ENCODE measurements at places on chromosomes 11 and 22.
A peak's percentile ranks its signal among the peaks of the same experiment; 100 is the strongest.

GRCh38 chr22:49102367-49102766 lies 725.3 kb downstream of the BRD1 start:
- no peaks in the 10 kb centered on the region for H3K4me1 ChIP-seq
- H3K27me3 ChIP-seq = no peaks in the 10 kb centered on the region
- no peak for DNase-seq

DNA sequence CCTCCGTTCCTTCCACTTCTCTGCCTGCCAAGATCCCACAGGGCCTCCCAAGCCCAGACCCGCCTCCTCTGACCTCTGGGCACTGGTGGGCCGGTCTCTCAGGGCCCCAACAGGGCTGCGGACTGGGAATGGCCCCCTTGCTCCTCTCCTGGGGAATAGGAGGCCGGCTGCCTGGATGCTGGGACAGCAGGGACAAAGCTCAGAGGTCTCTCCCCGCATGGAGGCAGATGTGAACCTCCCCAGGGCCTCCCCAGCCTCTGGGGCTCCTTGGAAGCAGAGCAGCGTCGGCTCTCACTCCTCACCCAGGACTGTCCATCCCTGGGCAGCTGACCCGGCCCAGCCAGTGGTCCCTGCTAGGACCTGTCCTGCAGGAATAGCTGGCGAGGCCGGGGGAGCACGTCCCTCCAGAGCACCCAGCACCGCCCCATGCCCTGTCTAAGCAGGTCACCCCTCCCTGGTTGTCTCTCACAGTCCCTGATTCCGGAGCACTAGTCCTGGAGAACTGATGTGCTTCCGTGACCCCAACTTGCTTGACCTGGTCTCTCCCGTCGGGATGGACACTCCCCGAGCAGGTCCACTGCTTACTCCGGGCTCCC lies 85.8 kb downstream of the RTL6 start:
- no peak overlapping the region for H3K4me3 ChIP-seq
- peaks cover 10% of the 10 kb centered on the region for H3K27me3 ChIP-seq
- H3K27ac ChIP-seq = no peak overlapping the region
- no peak for DNase-seq
- no peaks in the 10 kb centered on the region for H3K36me3 ChIP-seq

- H3K36me3 ChIP-seq = no peaks in the 10 kb centered on the region
- no peak overlapping the region for H3K27ac ChIP-seq
- H3K27me3 ChIP-seq = no peaks in the 10 kb centered on the region
- H3K4me3 ChIP-seq = no peak overlapping the region
Observed at GRCh38 chr11:103585911-103586310, 450.5 kb upstream of the DDI1 start.

DNA sequence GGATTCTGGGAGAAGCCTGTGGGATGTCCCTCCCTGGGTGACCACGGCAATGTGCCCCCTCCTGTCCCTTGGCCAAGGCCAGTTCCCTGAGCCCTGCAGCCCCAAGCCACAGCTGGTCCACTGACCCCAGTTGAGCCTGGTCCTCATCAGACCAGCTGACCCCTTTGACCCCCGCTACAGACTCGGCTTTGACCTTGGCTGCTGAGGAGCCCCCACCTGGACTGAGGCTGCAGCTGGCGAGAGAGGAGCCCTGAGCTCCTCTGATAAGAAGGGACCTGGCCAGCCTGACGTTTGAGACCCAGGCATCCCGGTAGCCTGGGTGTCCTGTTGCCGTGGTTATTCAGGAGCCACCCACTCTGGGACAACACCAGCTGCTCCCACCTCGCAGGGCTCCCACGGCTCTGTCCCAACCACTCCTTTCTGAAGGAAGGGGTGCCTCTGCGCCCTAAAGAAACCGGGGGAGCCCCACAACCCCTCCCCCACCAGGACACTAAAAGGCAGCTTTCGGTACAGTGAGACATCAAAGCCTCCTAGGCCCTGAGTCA lies 3.0 kb downstream of the ASCL2 start:
- H3K27ac ChIP-seq = no peak overlapping the region
- peak; percentile 55 for DNase-seq
- peaks cover 19% of the 10 kb centered on the region for H3K4me1 ChIP-seq

DNA sequence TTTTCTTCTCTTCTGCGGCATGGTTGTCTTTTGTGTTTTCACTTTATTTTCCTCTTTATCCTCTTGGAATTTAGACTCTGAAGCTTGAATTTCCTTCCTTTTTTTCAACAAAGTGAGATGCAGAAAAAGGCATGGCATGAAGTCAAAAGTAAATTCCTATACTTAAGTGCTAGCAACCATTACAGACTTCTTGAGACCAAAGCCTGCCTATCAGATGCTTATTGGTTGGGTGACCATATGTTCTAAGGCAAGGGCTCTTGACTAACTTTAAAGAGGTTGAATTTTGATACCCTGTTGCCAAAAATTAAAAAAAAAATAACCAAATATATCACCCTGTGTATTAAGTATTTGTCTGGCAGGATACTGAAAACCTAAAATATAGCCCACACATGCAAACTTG lies 237.4 kb downstream of the TMEM135 start:
- DNase-seq = no peak
- H3K27me3 ChIP-seq = no peaks in the 10 kb centered on the region
- no peaks in the 10 kb centered on the region for H3K36me3 ChIP-seq
- H3K27ac ChIP-seq = no peak overlapping the region

- no peak overlapping the region for H3K27ac ChIP-seq
- peaks cover 18% of the 10 kb centered on the region for H3K36me3 ChIP-seq
- H3K27me3 ChIP-seq = no peaks in the 10 kb centered on the region
- H3K4me3 ChIP-seq = no peak overlapping the region
- no peak for DNase-seq
Observed at GRCh38 chr11:17343907-17344306, 7.7 kb upstream of the NCR3LG1 start.

GRCh38 chr11:111123463-111124398 lies 121.8 kb upstream of the POU2AF2 start:
- peaks cover 3% of the 10 kb centered on the region for H3K27me3 ChIP-seq
- H3K4me3 ChIP-seq = no peak overlapping the region
- no peak overlapping the region for H3K27ac ChIP-seq
- no peaks in the 10 kb centered on the region for H3K36me3 ChIP-seq

DNA sequence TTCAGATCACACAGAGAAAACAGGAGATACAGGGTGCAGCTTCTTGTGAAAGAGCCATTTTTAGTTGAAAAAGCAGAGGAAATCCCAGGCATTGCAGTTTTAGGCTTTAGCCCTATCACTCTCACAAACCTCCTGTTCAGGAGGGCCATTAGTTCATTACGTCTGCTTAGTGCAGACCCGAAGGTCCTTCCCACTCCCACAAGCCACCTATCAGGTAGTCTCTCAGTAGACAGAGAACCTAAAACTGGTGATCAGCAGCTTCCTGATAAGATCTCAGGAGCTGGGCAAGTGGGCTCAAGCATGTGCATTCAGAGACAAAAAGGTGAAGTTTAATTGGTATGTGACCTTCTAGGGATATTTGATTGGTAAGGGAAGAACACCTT lies 4.3 kb downstream of the GLYAT start:
- H3K27ac ChIP-seq = no peak overlapping the region
- no peaks in the 10 kb centered on the region for H3K36me3 ChIP-seq
- peaks cover 13% of the 10 kb centered on the region for H3K4me1 ChIP-seq
- no peak overlapping the region for H3K4me3 ChIP-seq
- no peak for DNase-seq

DNA sequence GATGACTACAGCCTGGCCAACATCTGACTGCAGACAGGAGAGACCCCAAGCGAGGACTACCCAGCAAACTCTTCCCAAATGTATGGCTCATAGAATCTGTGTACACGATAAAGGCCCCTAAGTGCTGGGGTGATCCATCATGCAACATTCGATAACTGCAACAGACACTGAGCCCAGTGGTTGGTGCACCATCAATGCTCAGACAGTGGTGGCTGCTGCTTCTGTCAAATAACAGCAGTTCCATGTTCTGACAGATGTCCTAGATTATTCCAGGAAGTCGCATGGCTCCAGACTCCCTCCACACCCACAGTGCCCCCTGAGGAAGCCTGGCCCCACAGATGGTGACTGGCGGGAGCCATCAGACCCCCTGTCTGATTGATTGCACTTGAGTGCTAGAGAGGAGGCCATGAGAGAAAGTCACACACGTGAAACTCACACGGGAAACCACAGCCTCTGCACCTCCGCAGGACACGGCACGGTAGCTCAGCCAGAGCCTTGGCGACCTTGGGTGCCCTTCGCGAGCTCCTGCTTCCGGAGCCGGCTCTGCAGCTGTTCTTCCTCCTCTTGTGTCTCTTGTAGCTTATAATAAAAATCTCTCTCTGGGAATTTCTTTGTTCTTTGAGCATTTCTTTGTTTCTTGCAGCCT lies 1155.9 kb downstream of the TBC1D22A start:
- H3K27ac ChIP-seq = no peak overlapping the region
- no peak overlapping the region for H3K4me3 ChIP-seq
- no peaks in the 10 kb centered on the region for H3K36me3 ChIP-seq
- H3K4me1 ChIP-seq = peaks cover 3% of the 10 kb centered on the region
- peaks cover 3% of the 10 kb centered on the region for H3K27me3 ChIP-seq
- peak; percentile 66 for DNase-seq

DNA sequence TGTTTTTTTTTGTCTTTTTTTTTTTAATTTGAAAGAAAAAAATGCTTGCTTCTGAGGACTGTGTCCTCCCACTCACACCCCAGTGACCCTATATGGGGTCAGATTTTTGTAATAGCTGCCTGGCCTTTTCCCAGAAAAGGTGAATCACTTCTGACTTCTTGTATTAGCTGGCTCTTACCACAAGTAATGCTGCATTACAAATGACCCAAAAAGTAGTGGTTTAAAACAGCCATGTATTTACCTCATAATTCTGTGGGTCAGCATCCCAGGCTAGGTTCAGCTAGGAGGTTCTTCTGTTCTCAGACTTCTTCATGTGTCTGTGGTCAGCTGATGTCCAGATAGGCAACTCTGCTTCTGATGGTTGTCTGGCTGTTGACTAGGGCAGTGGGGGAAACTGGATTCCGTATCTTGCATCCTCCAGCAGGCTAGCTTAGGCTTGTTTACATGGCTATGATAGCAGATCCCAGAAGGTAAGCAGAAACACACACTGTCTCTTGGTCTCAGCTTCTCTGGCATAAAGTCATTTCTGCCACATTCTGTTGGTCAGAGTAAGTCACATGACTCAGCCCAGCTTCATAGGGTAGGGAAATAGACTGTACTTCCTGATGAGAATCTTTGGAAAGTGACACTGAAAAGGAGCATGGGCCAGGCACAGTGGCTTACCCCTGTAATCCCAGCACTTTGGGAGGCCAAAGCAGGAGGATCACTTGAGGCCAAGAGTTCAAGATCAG lies 19.5 kb downstream of the LHFPL7 start:
- H3K36me3 ChIP-seq = no peaks in the 10 kb centered on the region
- H3K4me3 ChIP-seq = no peak overlapping the region

DNA sequence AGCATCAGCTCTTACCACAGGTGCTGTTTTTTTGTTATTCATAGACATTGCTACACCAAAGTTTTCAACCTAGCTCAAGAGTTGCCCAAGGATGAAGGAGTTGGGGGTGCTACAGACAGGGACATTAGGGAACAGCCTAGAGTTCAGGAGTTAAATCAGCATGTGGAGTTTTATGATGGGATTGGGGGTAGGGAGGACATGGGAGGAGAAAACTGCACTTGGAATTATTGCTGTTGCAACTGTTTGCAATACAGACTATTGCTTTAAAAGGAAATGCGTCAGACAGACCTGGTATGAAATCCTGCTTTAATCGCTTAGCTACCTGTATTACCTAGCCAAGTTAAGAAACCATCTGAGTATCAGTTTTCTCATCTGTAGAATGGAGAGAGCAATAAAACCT lies 6.3 kb downstream of the TMA7B start:
- peaks cover 6% of the 10 kb centered on the region for H3K4me1 ChIP-seq
- no peaks in the 10 kb centered on the region for H3K27me3 ChIP-seq
- H3K4me3 ChIP-seq = no peak overlapping the region
- no peak for DNase-seq

GRCh38 chr11:15406851-15407351 lies 292.2 kb downstream of the INSC start:
- DNase-seq = no peak
- no peaks in the 10 kb centered on the region for H3K36me3 ChIP-seq
- no peaks in the 10 kb centered on the region for H3K4me1 ChIP-seq
- no peak overlapping the region for H3K27ac ChIP-seq

GRCh38 chr11:113895367-113896155 lies 9.0 kb upstream of the HTR3B start:
- H3K27ac ChIP-seq = no peak overlapping the region
- H3K36me3 ChIP-seq = no peaks in the 10 kb centered on the region
- no peak overlapping the region for H3K4me3 ChIP-seq
- H3K27me3 ChIP-seq = peaks cover 2% of the 10 kb centered on the region
- DNase-seq = no peak

DNA sequence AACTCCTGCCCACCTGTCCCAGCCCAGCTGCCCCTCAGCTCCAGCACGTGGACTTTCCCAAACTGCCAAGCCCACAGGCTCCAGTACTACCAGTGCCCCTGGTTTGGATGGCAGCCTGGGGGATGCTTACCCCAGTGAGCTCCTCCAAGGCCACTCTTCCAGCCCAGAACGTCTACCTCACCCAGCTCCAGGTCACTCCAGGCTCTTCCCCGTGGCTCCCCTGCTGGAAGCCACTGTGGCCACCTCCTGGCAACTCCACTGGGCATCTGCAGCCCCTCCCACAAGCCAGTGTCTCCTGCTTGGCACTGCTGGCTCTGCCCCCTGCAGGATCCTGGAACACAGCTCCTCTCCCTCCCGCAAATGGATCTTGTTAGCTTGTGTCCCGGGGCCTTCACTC lies 29.3 kb downstream of the LMO1 start:
- H3K36me3 ChIP-seq = no peaks in the 10 kb centered on the region
- H3K4me3 ChIP-seq = no peak overlapping the region
- H3K27ac ChIP-seq = no peak overlapping the region
- no peaks in the 10 kb centered on the region for H3K4me1 ChIP-seq
- DNase-seq = no peak

GRCh38 chr22:47215851-47216250 lies 453.4 kb downstream of the TBC1D22A start:
- no peaks in the 10 kb centered on the region for H3K4me1 ChIP-seq
- DNase-seq = no peak
- no peak overlapping the region for H3K27ac ChIP-seq
- H3K4me3 ChIP-seq = no peak overlapping the region

DNA sequence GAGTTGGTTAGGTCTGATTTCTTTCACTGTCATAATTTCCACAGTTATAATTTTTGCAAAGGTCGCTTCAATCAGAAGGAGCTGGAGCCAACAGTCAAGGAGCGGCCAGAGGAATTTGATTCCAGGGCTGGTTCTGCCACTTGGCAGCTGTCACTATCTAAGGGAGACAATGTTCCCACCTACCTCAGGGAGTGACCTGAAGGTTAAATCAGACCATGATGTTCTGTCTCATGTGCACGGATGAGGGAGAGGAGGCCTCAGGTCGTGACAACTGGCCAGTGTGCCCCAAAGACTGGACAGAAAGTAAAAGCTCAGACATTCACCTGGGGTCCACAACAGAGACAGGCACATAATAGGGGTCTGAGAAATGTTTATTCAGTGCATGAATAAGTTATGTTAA lies 7.6 kb downstream of the MRGPRD start:
- no peaks in the 10 kb centered on the region for H3K27me3 ChIP-seq
- peaks cover 2% of the 10 kb centered on the region for H3K4me1 ChIP-seq
- no peak overlapping the region for H3K27ac ChIP-seq
- no peak overlapping the region for H3K4me3 ChIP-seq
- H3K36me3 ChIP-seq = no peaks in the 10 kb centered on the region

Data from activated CD4-positive, alpha-beta T cell treated with anti-CD3 and anti-CD28 coated beads, Interleukin-2, amount 10 ng/mL, durations not matched to agents 24 days and 14 days (primary cell).